ENCODE measurements at places on chromosomes 5 and 9.

DNA sequence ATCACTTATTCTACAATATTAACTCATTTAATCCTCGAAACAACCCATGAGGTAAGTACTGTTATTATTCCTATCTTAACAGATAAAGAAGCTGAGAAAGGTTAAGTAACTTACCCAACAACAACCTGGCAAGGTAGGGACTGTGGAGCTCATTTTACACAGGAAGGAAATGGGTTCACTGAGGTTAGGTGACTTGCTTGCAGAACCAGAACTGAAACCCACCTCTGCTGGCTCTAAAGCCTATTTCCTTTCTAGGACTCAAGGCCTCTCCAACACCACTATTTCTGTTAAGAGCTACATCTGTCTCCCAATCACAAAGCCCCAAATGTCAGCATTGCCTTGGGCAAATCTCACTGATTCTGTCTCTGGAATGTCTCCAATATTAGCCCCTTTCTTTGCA is 38.9 kb upstream of the IFNK start:
- H3K27ac ChIP-seq: no peak overlapping the region
- no peaks in the 10 kb centered on the region for H3K27me3 ChIP-seq
- H3K36me3 ChIP-seq: no peaks in the 10 kb centered on the region
- no peak for DNase-seq
- H3K4me3 ChIP-seq: no peak overlapping the region

GRCh38 chr9:137305060-137305797 is 3.2 kb upstream of the NRARP start:
- peaks cover 71% of the 10 kb centered on the region for H3K4me1 ChIP-seq
- H3K27ac ChIP-seq: peak overlapping the region; percentile 96
- peak; percentile 86 for DNase-seq

DNA sequence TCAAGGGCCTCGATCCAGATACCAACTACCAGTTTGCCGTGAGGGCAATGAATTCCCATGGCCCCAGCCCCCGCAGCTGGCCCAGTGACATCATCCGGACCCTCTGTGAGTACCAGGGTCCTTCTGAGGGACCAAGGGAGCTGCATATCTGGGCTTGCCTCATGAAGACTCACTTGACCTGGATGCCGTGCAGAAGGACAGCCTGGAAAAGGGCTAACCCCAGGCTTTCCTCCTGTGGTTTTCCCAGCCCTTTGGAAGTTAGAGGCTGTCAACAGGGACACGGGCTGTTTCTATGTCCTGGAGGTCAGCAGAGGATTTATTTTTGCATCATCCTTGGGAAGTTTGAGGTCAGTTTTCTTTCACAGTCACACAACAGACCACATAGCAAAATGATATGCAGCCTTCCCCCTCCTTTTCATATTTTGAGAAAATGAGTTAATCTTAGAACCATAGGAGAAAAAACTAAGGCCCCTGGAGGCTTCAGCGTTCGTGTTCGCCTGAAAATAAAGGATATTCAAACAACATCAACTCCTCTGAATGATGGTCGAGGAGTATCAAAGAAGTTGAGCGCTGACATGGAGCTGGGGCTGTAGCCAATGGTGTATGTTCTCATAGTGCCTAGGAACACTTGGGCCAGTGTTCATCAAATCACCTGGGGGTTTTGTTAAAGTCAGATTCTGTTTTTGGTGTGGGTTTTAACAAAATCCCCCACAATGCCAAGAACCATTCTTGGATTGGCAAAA is 112.2 kb downstream of the EGFLAM start:
- H3K4me1 ChIP-seq: no peaks in the 10 kb centered on the region
- no peaks in the 10 kb centered on the region for H3K36me3 ChIP-seq
- peak overlapping the region; percentile 34 for H3K27ac ChIP-seq
- H3K4me3 ChIP-seq: no peak overlapping the region
- no peak for DNase-seq

DNA sequence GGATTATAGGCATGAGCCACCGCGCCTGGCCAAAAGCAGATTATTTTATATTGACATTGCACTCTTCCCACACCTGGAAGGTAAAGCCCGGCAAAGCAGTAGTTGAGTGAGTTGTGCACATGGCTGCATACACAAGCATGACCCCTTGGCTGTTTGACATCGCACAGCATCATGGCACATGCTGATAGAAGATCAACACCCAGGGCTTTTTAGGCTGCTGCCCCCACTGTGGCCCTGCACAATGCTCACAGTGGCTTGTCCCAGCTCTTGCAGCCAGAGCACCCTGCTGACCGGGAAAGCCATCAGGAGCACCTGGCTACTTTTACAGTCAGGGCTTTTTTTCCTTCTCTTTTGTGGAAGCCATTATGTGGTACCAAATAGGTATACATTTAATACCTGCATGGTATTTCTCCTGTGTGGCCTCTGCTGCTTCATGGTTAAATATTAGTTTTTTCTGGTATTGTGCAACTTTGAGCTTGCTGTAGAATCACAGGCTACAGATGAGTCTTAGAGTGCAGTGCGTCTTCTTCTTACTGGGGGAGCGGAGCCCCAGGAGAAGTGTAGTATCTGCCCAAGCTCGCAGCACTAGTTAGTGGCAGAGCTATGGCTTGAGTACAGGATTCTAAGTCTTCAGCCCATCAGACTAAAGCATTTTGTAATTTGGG is 264.5 kb downstream of the AOPEP start:
- no peaks in the 10 kb centered on the region for H3K36me3 ChIP-seq
- no peak overlapping the region for H3K27ac ChIP-seq
- no peak for DNase-seq
- H3K27me3 ChIP-seq: no peaks in the 10 kb centered on the region

GRCh38 chr5:174698156-174698555 is 26.2 kb upstream of the MSX2 start:
- no peak overlapping the region for H3K27ac ChIP-seq
- peaks cover 5% of the 10 kb centered on the region for H3K4me1 ChIP-seq
- no peak for DNase-seq
- H3K36me3 ChIP-seq: no peaks in the 10 kb centered on the region
- H3K27me3 ChIP-seq: peaks cover 41% of the 10 kb centered on the region
- H3K4me3 ChIP-seq: no peak overlapping the region

GRCh38 chr5:63812693-63813092 is 149.6 kb downstream of the HTR1A start:
- H3K27ac ChIP-seq: no peak overlapping the region
- no peaks in the 10 kb centered on the region for H3K4me1 ChIP-seq
- no peaks in the 10 kb centered on the region for H3K36me3 ChIP-seq
- DNase-seq: no peak

DNA sequence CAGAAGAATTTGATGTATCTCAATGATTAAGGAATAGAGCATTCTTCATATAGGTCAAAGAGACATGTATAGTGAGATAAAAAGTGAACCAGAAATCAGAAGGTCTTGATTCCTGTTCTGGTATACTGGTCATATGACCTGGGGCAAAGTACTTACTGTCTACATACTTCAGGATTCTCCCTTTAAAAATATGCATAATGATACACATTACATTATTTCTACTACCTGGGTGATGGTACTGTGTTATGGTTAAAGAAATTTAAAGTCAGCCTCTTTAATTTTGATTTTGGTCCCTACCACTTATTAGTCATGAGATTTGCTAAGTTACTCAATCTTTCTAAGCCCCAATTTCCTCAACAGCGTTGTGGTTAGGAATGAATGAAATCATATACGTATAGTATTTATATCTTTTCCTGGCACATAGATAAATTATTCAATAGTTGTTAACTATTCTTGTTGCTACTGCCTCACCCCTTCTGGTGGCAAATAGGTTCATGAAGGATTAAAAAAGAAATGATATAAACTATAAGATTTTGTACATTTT is 984.1 kb downstream of the TLE4 start:
- H3K36me3 ChIP-seq: no peaks in the 10 kb centered on the region
- DNase-seq: no peak
- H3K27ac ChIP-seq: no peak overlapping the region
- H3K27me3 ChIP-seq: no peaks in the 10 kb centered on the region
- no peak overlapping the region for H3K4me3 ChIP-seq

DNA sequence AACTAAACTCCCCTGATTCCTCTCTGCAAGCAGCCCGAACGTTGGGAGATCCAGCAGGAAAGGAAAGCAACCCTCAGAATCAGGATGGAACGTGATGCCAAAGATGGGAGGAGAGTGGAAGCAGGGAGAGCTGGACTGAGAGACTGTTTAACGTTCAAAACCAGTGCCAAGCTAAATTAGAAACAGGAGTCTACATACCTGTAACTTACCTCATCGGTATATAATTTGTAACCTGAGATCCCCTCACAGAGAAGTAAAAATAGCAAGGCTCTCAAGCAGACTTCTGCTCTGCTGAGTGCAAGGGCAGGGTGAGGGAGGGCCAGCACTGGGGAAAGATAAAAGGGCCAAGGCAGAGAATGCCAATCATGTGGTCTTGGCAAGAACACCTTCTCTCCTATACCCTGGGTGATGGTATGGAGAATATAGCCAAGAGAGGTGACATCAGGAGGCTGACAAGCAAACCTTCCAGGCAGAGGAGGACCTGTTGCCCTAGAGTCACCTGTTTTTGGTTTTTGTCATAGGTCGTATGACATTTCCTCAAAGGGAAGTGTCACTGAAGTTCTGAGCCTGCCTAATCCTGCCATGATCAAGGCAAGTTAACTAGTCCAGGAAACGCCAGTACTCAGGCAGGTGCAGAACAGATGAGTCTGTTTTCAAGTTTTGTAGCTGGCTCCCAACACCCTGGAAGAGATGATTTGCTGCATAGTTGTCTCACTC is 472.0 kb downstream of the NFIB start:
- H3K27me3 ChIP-seq: no peaks in the 10 kb centered on the region
- DNase-seq: no peak
- no peaks in the 10 kb centered on the region for H3K36me3 ChIP-seq
- H3K4me3 ChIP-seq: no peak overlapping the region
- no peaks in the 10 kb centered on the region for H3K4me1 ChIP-seq

DNA sequence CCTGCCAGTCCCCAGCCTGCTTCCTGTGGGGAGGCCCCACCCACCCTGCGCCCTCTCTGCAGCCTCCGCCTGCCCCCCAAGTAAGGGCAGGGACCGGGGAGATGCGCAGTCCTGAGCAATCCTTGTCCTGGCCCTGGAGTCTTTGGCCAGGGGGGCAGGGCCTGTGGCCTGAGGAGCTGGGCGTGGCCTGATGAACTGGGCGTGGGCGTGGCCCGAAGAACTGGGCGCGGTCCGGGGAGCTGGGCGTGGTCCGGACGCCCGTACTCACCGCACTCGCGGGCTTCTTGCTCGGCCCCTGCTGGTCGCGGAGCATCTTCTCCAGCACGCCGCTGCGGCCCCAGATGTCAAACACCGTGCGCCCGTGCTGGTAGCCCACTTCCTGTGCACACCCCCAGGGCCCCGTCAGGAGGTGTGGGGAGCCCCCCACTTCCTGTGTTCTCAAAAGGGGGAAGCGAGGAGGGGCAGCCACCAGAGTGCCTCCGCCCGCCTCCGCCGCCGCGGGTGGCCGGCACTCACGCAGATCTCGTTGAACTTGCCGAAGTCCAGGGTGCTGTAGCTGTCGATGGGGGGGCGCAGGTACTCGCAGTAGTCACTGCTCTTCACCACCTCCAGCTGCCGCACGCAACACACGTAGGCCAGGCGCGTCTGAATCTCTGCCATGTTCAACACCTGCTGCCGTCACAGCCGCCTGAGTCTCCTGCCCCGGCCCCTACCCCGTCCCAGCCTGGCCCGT is 2.7 kb upstream of the NSMF start:
- peaks cover 12% of the 10 kb centered on the region for H3K4me1 ChIP-seq
- no peaks in the 10 kb centered on the region for H3K27me3 ChIP-seq
- no peaks in the 10 kb centered on the region for H3K36me3 ChIP-seq
- no peak overlapping the region for H3K27ac ChIP-seq
- no peak overlapping the region for H3K4me3 ChIP-seq

DNA sequence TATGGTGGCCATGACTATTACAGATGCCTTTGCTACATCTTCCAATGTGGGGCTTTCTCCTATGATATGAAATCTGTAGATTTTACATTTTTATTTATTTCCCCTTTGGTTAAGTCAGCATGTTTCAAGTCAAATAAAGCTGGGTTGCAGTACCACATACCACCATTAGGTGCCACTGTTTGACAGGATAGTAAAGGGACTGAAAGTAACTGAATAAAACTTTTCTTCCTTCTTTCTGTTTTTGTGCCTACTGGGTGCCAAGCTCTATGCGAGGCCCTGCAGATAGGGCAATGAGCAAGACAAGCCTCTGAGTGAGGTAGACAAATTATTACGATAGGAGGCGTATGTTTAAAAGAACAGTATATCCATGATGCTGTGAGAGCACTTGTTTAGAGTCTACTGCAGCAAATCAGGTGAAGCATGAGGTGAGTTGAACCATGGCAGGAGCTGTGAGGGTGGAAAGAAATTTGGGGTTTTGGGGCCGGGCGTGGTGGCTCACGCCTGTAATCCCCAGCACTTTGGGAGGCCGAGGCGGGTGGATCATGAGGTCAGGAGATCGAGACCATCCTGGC is 64.8 kb downstream of the GDNF start:
- no peaks in the 10 kb centered on the region for H3K27me3 ChIP-seq
- H3K36me3 ChIP-seq: no peaks in the 10 kb centered on the region
- no peak overlapping the region for H3K27ac ChIP-seq
- no peak overlapping the region for H3K4me3 ChIP-seq
- DNase-seq: no peak
- H3K4me1 ChIP-seq: no peaks in the 10 kb centered on the region

DNA sequence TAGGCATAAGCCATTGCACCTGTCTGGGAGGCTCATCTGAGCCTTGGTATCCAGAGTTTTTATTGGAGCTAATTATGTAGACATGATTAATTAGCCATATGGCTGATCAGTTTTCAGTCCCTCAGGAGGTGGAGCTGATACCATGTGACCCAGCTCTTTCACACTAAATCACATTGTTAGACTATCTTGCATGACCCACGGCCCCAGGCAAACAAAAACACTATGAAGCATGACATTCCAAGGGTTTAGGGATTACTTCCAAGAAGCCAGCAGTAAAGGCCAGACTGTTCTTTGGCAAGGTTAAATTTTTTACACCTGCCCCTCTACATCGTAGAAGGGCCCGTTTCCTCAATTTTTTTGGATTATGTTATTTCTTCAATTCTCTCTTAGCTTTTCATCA is 5.0 kb upstream of the C5orf24 start:
- DNase-seq: no peak
- H3K27ac ChIP-seq: no peak overlapping the region
- H3K4me1 ChIP-seq: no peaks in the 10 kb centered on the region
- no peaks in the 10 kb centered on the region for H3K27me3 ChIP-seq
- H3K4me3 ChIP-seq: no peak overlapping the region

- H3K27me3 ChIP-seq: no peaks in the 10 kb centered on the region
- H3K4me3 ChIP-seq: no peak overlapping the region
- no peak for DNase-seq
- H3K27ac ChIP-seq: no peak overlapping the region
- no peaks in the 10 kb centered on the region for H3K36me3 ChIP-seq
These were observed 3.3 kb upstream of the SECISBP2 start for GRCh38 chr9:89314955-89315354.

DNA sequence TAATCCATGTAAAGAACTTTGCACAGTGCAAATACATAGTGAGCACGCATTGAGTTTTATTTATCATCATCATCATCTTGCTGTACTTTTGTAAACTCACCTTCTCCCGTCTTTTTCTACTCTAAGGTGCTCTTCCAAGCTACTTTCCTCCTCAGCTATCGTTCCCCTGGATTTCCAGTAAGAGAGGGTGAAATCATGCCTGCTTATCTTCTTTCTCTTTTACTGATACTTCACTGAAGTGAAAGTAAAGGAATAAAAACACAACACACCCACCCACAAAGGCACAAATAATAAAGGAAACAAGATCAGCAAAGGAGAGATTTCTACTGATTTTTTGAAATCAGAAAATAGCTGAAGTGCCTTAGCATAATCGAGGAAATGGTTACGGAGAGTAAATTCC is 509.9 kb downstream of the RAB3C start:
- DNase-seq: no peak
- H3K4me1 ChIP-seq: peaks cover 3% of the 10 kb centered on the region
- H3K27ac ChIP-seq: peak overlapping the region; percentile 42
- no peak overlapping the region for H3K4me3 ChIP-seq
- H3K36me3 ChIP-seq: no peaks in the 10 kb centered on the region

All from transverse colon (tissue), 4 donors.